Tibial nerve (tissue), 4 donors: ENCODE measurements at places on chromosomes 7 and 10.

DNA sequence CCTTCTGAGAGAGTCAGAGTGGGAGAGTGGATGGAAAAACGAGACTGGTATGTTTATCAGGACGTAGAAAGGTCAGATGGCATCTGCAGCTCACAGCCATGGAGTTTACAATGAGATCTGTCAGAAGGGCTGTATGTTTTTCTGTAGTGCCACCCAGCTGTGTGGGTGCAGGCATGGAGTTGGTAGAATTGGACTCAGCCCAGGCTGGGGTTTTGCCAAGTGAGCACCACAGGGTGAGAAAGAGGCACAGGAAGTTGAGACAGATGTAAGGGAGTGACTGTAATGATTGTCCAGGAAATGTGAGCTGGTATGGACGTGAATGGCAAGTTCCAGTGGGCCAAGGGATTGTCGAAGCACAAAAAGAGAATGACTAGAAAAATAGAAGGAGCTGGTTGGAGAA, 9.1 kb upstream of the ZYX start:
- DNase-seq, result peak; percentile 67

DNA sequence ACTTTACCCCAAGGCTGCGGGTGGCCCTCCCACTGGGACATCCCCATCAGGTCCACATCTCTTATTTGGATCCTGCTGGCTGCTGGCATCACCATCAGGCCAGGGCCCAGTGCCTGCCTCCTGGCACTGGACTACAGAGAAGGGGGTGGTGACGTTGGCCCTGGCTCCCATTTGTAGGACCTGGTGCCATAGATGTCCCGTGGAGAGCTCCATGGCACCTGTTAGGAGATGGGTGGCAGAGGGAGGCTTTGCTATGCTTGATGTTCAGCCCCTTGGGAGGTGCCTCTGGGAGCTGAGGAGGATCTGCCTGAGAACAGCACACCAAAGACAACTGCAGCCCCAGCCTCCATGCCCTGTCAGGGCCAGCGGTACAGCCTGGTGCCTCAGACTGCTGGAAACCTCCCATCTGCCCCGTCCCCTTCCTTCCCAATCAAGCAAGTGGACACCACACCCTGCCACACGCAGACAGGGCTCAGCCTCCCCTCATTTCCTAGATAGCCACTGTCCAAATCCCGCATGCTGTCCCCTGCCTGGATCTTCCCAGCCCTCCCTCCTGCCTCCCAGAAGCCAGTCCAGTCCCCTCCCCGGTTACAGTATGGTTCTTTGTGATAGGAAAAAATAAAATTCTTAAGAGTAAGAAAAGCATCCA, 230.0 kb upstream of the GRB10 start:
- no peak for DNase-seq

DNA sequence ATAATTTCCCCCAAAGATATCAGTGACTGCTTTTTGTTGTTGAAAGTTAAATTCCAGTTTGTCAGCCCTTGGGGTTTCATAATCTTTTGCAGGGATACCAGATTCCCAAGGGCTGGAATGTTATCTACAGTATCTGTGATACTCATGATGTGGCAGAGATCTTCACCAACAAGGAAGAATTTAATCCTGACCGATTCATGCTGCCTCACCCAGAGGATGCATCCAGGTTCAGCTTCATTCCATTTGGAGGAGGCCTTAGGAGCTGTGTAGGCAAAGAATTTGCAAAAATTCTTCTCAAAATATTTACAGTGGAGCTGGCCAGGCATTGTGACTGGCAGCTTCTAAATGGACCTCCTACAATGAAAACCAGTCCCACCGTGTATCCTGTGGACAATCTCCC, 3.2 kb downstream of the CYP26A1 start:
- DNase-seq, result no peak

DNA sequence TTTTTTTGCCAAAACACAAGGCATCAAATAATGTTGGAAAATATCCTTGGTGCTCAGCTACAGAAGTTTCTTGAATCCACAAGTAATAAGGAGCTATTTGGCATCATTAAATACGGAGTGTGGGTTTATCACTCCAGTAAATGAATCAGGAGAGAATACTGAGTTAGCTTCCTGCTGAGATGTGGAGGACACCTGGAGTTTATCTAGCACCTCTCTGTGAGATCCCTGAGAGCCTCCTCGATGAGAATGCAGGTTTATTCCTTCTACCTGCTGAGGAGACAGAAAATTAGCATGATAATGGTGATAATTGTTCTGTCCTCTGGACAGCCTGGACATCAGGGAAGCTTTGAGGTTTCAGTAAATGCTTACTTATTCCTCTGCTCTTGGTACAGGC, 40.5 kb downstream of the NRG3 start:
- no peak for DNase-seq

DNA sequence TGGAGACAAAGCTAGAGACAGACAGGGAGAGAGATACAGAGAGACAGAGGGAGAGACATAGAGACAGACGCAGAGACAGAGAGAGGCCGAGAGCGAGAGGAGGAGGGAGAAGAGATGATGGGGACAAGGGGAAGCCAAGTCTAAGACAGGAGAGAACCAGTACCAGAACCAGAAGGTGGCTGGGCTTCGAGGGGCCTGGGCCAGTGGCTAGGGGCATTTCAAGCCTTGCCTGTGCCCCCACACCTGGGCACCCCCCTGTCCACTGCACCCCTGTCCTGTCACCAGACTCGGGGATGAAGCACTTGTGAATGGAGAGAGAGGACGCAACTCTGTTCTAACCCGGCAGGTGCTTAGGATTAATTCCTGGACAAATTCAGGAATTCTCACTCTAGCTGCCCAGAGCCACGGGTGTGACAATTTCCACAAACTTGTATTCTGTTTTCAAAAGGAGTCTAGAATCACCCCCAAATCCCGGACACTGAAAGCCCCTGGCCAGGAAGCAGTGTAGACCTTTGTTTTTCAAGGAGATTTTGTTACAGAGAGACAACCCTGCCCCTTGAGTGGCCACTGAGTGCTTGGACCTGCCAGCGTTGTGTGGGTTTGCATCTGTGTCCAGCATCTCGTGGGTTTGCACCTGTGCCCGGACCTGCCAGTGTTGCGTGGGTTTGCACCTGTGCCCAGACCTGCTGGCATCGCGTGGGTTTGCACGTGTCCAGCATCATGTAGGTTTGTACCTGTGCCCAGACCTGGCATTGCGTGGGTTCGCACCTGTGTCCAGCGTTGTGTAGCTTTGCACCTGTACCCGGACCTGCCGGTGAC, 157.3 kb downstream of the WDR37 start:
- DNase-seq, result no peak

DNA sequence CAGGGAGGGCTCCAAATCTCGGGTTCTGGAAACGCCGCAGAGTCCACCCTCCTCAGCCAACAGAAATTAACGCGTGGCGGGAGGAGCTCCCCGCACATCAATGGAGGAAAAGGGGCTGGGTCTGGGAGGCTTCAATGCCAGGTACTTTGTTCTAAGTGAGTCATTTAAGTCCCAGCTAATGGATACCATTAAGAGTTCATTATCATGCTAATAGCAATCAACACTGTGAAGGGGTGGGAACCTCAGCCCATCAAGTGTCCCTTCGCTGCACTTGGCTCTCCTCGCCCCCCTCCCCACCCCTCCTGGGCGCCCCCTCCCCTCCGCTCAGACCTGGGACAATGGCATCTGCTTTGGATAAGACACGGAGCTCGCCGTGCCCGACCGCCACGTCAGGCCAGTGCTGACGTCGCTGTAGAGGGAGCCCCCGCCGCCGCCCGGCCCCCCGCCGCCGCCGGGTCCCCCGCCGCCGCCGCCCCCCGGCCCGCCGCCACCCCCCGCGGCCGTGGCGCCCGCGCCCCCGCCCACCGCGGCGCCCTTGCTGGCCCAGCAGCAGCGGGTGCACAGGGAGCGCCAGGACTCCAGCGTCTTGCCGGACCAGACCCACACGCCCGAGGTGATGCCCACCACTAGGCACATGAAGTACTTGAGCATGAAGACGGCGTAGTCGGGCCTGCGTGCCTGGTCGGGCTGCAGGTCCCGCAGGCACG, 2.9 kb downstream of the FZD8 start:
- DNase-seq, result no peak
